ENCODE measurements at places on chromosomes 5 and 9. TPM values are rescaled to one million over a fixed set of nuclear protein-coding genes. Genes with fewer than 3 reads are reported as not detected.

GARNL3 gene
- 2.1 TPM for polyA plus RNA-seq

GRCh38 chr9:16726029-16726428 lies 144.4 kb downstream of the BNC2 start:
- DNase-seq = no peak

DNA sequence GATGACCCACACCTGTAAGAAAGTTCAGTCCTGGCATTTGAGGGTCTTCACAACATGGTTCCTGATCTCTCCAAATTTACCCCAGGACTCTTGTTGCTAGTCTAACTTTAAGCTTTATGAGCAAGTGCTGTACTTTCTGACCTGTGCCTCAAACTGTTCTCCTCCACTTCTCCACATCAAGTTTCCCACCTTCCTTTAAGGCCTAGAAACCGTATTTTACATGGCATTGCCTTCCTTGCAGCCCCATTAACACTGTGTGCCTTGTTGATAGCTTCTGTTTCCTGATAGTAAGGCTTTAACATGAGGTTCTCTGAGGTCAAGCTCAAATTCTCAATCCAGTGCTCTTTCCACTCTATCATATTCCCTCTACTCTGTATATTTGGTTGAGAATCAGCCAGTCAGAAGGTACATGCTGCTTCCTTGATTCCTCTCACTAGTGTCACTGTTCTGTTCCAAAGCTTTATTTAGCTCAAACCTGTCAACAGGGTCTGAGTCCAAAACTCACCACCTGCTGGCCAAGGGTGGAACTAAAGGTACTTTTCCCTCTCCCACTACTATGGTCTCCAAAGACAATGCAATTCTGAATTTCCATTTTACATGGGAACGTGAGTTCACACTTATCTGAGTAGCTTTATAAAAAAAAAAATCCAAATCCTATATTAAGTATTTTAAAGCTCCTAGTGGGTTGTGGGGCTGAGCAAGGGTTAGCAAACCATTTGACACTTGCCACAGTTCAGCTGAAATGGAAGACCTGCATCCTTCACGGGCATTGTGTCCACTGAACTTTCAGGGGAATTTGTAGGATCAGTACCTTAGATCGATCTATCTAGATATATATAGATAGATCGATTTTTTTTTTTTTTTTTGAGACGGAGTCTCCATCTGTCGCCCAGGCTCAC lies 21.1 kb downstream of the VCP start:
- no peak for DNase-seq

DNA sequence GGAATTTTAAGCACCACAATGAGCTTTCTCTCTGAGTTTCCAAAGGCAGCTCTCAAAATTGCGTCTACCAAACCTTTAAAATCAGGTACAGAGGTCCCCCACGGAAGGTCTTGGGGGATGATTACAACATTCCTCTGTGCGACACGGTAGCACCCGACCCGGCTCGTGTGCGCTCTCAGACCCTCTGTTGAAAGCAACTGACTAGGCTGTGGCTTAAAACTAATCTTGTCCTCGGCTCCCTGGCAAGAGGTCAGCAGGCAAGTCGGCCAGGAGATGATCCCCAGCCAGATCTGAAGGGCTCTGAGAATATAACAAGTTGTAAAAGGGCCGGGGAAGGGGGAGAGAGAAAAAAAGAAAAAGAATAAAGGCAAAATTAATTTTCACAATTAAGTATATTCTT lies 92.6 kb upstream of the LMX1B start:
- no peak for DNase-seq

SLC46A2 gene
- not detected for polyA plus RNA-seq

LAMC3 gene
- not detected for polyA plus RNA-seq

DNA sequence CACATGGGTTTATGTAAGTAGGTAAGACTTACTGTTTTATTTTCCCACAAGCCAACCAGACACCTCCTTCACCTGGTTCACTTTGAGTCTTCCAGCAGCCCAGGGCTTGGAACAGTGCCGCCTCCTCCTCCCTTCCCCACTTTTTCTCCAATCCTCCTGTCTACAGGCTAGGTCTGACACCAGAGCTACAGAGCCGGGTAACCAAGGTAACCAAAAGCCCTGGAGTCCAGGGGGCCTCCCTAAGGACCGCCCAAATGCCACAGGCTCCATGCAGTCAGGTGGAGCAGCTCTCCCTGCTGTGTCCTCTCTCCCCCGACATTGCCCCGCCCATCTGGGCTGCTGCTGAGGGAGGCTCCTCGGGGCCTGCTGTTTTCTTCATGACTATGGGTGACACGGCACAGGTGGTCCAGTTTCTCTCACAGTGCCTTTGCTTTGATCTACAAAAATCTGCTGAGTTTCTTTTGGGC lies 138.0 kb upstream of the EFNA5 start:
- DNase-seq = no peak

GRCh38 chr9:92887880-92888338 lies 10.1 kb upstream of the ZNF484 start:
- no peak for DNase-seq

DNA sequence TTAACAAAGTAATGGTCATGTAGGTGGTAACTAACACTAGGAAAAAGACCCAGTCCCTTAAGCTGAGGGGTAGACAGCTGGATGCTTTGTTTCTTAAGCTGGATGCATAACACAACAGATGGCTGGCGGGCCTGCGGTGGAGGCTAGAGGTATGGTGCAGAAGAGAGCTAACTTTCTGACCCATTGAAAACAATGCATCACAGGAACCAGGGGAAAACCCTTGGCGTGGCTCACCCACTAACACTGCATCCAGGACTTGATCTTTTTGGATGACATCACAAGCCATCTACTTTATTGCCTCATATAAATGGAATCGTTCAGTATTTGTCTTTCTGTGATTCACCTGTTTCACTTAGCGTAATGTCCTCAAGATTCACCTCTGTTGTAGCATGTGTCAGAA lies 138.7 kb downstream of the AUH start:
- DNase-seq = no peak

GRCh38 chr9:76537150-76537646 lies 78.2 kb downstream of the GCNT1 start:
- DNase-seq = no peak

GRCh38 chr5:146005723-146006122 lies 69.3 kb downstream of the SH3RF2 start:
- DNase-seq = no peak

SYK gene
- not detected for polyA plus RNA-seq

GRCh38 chr9:73680831-73681230 lies 529.2 kb downstream of the ANXA1 start:
- DNase-seq = no peak

PAX5 gene
- polyA plus RNA-seq = not detected

DNA sequence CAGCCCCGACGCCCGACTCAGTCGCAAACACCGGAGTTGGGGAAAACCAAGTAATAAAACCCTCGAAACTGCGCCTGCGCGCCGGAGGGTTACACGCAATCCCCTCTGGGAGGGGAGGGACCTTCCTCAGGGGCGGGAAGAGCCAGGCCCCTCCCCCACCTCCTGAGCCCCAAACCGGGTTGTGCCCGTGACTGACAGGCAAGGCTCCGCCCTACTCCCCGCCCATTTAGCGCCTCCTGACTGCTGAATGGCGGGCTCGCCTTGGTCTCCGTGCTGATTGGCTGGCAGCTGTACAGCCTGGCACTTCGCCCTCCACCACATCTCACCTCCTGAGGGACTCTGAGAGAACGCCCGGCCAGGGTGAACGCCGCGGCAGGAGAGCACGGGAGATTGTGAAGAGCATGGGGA lies at the start of gene PRDM9:
Gene PRDM9, plus strand, starts transcription at position 332 of the 408 bp plus-strand sequence. CDS start 1,425 bp downstream, outside the sequence.
- DNase-seq = no peak

GRCh38 chr5:150904479-150905311 lies at the start of gene ZNF300:
TSS of gene ZNF300 (minus strand) at chr5:150904980. CDS start at chr5:150903155, 1,825 bp downstream.
- DNase-seq = peak; percentile 52

DNA sequence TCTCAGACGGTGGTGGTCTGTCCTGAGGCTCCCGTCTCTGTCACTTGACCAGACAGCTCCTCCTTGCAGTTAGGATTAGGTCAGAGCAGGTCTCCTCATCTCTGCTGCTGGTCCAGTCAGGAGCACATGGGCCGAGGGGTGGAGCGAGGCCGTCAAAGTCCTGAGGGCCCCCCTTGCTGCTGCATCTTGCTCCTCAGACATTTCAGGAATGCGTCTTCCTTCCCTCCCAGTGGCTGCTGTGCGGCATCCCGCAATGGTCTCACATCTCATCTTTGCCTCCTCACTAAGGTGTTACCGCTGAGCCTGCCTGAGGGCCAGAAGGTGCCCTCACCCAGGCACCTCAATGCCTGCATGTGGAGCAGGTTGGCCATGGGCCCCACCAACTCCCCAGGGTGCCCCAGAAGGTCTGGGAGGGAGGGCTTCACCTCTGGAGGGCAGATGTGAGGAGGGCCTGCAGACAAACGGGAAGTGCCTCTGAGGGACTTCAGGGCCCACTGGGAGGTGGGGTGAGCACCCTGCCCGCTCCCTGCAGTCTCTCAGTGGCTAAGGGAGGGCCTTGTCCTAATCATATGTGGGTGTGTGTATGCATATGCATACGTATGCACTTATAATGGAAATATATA lies 137.7 kb upstream of the LMX1B start:
- DNase-seq = no peak

GRCh38 chr9:21153336-21154017 lies 11.8 kb upstream of the IFNW1 start:
- DNase-seq = no peak

LMX1B gene
- polyA plus RNA-seq = not detected

LMAN2 gene
- 228 TPM for polyA plus RNA-seq

- no peak for DNase-seq
Observed at GRCh38 chr9:100573655-100574260, 4.1 kb upstream of the CAVIN4 start.

- no peak for DNase-seq
Observed at GRCh38 chr9:8907868-8908267, 1108.3 kb upstream of the DMAC1 start.

FAM163B gene
- not detected for polyA plus RNA-seq

PPP2R2B gene
- polyA plus RNA-seq = 0.58 TPM

MOB3B gene
- 0.05 TPM for polyA plus RNA-seq

DNA sequence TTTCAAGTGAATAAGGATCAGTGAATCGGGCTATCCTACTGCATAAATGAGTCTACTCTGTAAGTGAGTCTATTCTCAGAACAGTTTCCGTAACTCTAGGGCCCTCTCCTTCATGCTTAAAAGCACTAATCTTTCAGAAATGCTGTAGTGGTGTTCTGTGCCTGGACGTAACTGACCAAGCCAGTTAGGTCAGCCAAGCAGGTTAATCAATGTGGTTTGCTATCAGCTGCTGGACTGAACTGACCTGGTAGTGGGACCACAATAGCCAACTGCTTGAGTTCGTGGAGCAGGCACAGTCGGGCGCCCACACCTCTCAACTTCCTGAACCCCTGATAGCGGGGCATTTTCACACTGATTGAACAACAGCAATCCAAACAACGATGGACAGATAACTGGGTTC lies 6.8 kb downstream of the SLC1A3 start:
- no peak for DNase-seq

- no peak for DNase-seq
Observed at GRCh38 chr9:98107926-98108325, 11.1 kb downstream of the TRIM14 start.

C9orf50 gene
- polyA plus RNA-seq = 0.20 TPM

DNA sequence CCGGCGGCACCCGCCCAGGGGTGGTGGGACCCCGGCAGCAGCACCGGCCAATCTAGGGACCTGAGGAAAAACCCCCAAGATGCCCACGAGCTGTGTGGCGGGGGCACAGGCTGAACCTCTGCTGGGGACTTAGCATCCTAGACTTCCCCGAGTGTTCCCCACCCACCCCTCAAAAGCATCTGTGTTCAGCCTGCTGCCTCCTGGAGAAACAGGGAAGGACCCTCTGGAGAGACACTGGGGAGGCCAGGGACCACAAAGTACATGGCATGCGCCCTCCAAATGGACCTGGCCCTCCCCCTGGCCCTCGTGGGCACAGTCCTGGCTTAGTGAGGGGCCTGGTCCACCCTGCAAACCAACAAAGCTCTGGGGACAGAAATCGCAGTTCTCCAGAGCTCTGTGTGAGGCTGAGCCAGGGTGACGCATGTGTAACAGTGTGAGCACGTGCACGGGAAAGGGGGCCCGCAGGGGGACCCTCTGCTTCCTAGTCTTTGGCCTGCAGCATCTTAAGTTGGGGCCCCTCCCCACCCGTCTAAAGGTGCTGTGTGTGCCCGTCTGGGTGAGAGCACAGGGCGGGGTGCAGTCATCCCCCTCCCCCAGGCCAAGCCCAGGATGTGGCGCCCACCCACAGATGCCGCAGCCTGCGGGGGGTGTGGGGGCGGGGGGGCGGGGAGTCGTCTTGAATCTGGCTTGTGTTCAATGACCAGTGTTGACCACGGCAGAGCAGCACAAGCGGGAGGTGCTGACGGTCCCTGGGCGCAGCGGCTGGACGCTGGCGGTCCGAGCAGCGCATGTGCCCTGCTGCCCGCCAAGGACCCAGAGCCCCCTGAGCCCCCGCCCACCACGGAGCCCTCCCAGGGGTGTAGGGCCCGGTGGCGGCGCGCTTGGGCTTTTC lies 672 bp upstream of the KCNT1 start:
- no peak for DNase-seq

RAD23B gene
- polyA plus RNA-seq = 229 TPM

GRCh38 chr9:20441711-20442423 lies 180.4 kb downstream of the MLLT3 start:
- no peak for DNase-seq
